ENCODE measurements at places on chromosomes 3 and 15. TPM values are rescaled to one million over a fixed set of nuclear protein-coding genes. Genes with fewer than 3 reads are reported as not detected.

DNA sequence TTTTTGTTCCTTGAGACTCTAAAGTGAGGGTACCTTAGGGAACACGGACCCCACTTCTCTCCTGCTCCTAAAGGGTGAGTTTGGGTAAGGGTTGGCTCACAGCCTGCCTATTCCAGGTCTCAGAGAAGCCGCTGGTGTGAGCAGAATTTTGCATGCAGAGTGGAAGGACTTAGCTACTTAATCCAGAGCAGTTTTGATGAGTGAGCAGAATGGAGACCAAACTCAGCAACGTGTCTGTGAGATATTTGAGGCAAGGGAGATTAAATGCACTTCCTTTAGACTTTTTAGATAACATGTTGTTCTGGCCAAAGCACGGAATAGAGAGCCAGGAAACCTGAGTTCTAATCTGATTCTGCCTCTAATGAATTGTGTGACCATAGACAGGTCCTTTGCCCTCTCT is 5.1 kb downstream of the SLC24A1 start:
- DNase-seq, result no peak

- peak; percentile 93 for DNase-seq
These were observed at the start of gene P3H2 for GRCh38 chr3:190120269-190121060. TSS of gene P3H2 (minus strand) at chr3:190120897. CDS start at chr3:190120731, 166 bp downstream.

DNA sequence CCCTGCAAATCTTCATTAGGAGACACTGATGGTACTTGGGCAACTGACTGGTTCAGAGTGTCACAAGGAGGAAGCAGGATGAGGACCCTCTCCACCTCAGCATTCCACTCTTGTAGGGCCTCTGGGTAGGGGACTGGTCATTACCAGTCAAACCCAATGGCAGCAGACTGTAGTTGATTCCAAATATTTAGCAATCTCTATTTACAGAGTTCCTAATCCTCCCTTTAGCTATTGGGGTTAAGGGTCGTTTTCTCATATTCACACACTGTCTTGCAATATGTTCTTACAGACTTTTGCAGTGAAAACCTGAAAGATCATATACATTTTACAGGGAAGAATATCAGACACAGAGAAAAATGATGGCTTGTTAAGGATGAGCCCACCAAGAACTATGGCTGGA is 397.7 kb downstream of the GAP43 start:
- no peak for DNase-seq

- DNase-seq, result no peak
These were observed 173.8 kb upstream of the TLE3 start for GRCh38 chr15:70271422-70272088.

- DNase-seq, result no peak
These were observed 41.4 kb downstream of the FSIP1 start for GRCh38 chr15:39741258-39741657.

DNA sequence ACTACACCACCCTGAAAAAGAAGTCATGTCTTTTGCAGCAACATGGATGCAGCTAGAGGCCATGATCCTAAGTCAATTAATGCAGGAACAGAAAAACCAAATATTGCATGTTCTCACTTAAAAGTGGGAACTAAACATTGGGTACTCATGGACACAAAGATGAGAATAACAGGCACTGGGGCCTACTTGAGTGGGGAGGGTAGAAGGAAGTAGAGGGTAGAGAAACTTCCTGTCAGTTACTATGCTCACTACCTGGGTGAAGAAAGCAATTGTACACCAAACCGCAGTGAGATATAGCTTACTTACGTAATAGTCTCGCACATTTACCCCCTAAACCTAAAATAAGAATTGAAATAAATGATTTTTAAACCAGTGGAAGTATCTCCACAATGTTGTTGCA is 480.5 kb upstream of the ARRDC4 start:
- no peak for DNase-seq

Gene CAPN3
- 66.0 TPM for total RNA-seq

Gene IL5RA
- total RNA-seq, result 0.79 TPM

DNA sequence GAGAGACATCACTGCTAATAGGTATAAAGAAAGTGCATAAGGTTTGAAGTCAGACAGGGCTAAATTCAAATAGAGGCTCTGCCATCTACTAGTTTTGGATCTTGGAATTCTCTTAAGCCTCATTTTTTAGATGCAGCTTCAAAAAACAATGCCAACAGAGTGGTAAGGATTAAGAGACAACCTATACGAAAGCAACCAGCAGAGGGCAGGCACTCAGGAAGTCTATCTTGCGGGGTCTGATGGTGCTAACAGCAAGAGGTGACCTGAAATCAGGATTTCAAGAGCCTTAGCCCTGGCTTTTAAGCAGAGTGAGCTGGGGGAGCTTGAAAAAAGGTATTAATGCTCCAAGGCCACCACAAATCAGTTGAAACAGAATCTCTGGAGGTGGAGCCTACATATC is 40.7 kb downstream of the LDHAL6B start:
- no peak for DNase-seq

Gene ALDH1A2
- 3.9 TPM for total RNA-seq

GRCh38 chr15:77085297-77085696 is 14.4 kb upstream of the TSPAN3 start:
- no peak for DNase-seq

Gene GP9
- 0.49 TPM for total RNA-seq

Gene KIF7
- 7.0 TPM for total RNA-seq

- DNase-seq, result no peak
These were observed 59.3 kb upstream of the CFAP161 start for GRCh38 chr15:81074773-81075172.

Gene P2RY1
- 5.7 TPM for total RNA-seq

GRCh38 chr3:98259707-98260106 is 4.3 kb upstream of the OR5H6 start:
- DNase-seq, result no peak

DNA sequence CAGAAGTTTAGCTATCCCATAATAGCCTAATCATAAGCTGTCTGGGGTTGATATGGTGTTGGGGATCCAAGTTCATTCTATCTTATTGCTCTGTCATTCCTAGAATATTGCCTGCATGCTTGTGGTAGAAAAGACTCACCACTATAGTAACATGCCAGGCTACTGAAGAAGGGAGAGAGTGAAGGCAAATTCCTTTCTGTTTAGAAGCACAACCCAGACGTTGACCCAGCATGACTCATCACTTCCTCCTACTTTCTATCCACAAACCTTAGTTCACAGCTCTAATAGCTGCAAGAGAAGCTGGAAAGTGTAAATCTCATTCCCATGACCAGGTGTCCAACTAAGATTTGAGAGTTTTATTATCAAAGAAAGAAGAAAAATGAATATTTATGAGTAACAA is 57.8 kb upstream of the NMD3 start:
- no peak for DNase-seq

DNA sequence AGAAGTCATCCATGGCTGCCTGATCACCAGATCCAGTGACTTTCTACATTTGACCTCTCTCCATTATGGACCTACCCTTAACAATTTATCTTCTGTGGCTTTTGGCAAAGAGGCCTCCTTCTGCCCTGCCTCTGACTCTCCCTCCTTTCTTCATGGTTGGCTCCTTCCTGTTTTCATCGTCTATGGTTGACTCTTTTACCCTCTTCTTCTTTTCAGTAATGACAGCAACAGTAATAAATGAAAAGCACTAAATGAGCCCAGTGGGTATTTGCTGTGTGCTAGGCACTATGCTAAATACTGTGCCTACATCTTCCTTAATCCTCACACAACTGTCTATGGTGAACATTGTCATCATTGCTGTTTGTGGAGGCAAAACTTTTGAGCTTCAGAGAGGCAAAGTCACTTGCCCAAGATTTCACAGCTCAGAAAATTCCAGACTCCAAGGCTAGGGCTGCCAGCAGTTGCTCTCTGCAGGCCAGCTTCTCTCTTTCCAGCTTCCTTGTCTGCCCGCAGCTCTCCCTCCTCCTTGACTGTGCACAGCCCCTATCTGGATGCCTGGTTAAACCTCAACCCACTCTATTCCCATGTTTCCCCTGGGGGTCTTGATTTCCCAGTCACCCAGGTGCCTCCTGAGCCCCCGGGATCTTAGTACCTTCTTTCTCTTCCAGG is 24.6 kb downstream of the ITPR1 start:
- no peak for DNase-seq

DNA sequence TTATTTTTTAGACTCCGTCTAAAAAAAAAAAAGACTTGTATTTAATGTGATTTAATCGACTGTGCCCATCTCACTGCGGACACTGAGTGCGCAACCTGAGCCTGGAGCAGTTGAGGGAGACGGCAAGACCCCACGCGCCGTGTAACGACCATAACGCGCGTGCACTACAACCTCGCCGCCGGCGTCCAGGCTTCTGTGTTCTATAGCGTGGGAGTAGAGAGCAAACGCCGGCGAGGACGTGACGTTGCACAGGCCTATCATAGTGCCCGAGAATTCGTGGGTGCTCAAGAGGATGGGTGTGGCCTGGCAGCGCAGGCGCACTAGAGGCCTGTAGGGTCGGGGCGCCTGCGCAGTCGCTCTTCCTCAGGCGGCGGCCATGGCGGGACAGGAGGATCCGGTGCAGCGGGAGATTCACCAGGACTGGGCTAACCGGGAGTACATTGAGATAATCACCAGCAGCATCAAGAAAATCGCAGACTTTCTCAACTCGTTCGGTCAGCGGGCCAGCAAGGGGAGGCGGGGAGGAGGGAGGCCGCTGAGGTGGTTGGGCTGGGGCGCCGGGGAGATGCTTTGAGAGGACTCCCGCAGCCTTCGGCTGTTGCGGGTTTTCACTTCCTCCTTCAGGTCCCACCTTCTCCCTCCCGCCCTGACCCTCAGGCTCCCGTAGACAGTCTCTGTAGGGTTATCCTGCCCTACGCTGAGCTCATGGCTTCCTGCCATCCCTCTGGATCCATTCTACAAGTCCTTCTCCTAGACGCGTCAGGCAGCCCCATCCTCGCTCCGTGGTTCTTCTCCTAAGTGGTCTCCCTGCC is at the start of gene BRK1:
Gene BRK1, plus strand, starts transcription at position 350 of the 812 bp plus-strand sequence. Its CDS starts 27 bp downstream, at position 377.
- peak; percentile 95 for DNase-seq

GRCh38 chr3:131716007-131716406 is 213.2 kb upstream of the MRPL3 start:
- DNase-seq, result no peak

DNA sequence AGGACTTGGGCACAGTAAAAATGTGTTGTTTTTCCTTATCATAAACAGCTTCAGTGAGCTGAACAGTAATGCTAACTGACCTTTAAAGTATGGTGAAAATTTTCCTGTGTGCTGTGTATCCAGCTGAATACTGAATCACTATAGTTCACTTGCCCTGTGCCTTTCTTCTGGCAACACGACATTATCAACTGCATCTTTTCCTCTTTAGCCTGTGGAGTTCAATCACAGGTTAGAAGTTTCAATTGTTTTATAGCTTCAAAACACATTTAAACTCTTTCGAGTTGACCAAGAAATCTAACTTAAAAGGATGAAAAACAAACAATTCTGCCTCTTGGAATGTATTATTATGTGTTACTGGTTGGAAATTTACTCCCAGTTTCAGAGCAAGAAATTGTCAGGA is 1120.7 kb upstream of the ALCAM start:
- no peak for DNase-seq

Gene C3orf22
- not detected for total RNA-seq

DNA sequence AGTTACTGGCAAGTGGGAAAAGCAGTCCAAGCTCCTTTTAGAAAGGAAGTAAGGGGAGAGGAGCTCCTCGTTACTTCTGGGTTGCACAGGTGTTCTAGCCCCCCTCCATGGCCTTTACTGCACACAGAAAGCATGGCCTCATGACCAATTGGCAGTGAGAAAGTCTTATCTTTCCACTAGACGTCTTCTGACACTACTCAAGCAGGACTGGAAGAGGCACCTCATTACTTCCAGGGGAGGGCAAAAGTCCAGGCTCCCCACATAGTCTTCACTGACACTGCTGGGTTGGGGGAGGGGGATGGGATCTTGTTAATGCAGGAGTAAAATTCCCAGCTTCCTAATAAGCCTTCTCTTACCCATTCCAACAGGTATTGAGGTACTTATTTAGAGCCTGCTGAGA is 27.6 kb upstream of the TM2D3 start:
- no peak for DNase-seq

Gene UACA
- total RNA-seq, result 105 TPM

- no peak for DNase-seq
These were observed 12.5 kb downstream of the RBM5 start for GRCh38 chr3:50100956-50101845.

Gene GCSAM
- 1.2 TPM for total RNA-seq

- no peak for DNase-seq
These were observed 48.1 kb downstream of the PLCL2 start for GRCh38 chr3:16932877-16933276.

- DNase-seq, result no peak
These were observed 35.8 kb upstream of the BCL2L10 start for GRCh38 chr15:52148403-52148802.

All from skin of body (tissue), 3 donors.